NCI-H460 (cell line): ENCODE measurements at places on chromosomes 13 and 19.

- no peak for DNase-seq
Observed at GRCh38 chr19:35959040-35959967, 23.1 kb downstream of the LRFN3 start.

DNA sequence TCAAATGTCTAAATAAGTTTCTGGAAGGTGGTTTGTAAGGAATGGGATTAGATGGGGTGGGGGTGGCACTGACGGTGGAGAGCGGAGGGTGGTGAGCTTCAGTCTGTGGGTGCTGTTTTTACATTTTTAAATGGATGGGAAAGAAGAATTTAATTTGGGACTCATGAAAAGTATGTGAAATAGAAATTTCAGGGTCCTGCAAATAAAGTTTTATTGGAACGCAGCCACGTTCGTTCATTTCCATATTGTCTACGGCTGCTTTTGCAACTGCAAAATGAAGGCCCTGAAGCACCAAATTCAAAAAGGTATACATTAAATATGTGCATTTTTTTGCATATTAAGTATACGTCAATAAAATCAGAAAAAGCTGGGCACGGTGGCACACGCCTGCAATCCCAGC, 9.9 kb downstream of the KANK2 start:
- no peak for DNase-seq

- DNase-seq: no peak
Observed at GRCh38 chr13:98405107-98405571, 171.8 kb downstream of the STK24 start.

- no peak for DNase-seq
Observed at GRCh38 chr13:110882972-110883371, 31.9 kb downstream of the ANKRD10 start.

- no peak for DNase-seq
Observed at GRCh38 chr19:12137221-12137940, 2.8 kb downstream of the ZNF20 start.

- no peak for DNase-seq
Observed at GRCh38 chr19:9913237-9914000, 22.9 kb downstream of the OLFM2 start.

DNA sequence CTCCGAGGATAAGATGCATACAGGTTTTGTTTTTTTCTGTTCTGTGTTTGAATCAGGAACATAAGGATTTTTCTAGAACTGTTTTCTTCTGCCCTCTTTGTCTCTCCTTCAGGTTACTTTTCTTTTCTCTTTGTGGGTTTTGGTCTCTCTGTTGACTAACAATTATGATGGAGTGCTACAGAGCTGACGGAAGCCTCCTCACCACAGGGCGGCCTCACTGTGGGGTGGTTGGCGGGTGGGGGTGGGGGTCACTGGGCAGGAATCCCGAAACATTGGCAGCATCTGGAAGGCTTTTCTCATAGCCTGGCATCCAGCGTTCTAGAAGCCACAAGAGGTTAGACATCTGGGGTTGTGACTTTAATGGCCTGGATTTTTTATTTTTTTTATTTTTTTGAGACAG, 12.0 kb upstream of the MATK start:
- DNase-seq: no peak

- no peak for DNase-seq
Observed at GRCh38 chr13:84570831-84571230, 688.6 kb upstream of the SLITRK1 start.

GRCh38 chr19:9939301-9939913, 3.1 kb upstream of the OLFM2 start:
- no peak for DNase-seq

- no peak for DNase-seq
Observed at GRCh38 chr13:51668580-51669195, 84.4 kb downstream of the WDFY2 start.

DNA sequence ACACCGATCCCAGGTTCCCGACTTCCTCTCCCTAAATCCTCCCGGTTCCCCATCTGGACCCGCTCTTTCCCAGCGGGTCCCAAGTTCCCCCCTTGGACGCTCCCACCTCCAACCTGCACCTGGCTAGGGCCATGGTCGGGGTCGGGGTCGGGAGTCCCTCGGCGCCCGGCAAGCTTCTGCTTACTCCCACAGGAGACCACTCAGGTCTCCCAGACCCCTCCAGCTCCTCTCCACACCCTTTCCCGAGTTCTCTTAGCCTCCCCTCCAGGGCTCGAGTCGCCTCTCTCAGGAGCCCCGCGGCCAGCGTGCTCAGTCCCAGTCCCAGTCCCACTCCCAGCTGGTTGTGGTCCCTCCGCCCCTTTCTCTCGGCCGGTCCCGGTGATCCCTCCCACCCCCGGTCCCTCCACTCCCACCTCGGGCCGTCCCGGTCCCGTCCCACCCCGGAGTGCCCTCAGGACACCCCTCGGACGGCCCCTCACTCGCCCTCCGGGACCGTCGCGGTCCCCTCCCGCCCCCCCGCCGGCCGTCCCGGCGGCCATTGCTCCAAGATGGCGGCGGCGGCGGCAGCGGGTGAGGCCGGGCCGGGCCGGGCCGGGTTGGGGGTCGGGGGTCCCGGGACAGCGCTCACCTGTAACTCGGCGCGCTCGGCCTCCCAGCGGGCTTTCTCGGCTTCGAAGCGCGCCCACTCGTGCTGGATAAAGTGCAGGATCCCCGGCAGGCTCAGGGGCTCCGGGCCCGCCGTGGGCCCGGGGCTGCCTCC, at the start of gene FKRP:
Gene FKRP (plus strand): TSS at position 537 of the 760 bp plus-strand sequence. CDS start 9,394 bp downstream, outside the sequence.
- no peak for DNase-seq

GRCh38 chr13:33401238-33401637, 115.7 kb upstream of the STARD13 start:
- DNase-seq: no peak

DNA sequence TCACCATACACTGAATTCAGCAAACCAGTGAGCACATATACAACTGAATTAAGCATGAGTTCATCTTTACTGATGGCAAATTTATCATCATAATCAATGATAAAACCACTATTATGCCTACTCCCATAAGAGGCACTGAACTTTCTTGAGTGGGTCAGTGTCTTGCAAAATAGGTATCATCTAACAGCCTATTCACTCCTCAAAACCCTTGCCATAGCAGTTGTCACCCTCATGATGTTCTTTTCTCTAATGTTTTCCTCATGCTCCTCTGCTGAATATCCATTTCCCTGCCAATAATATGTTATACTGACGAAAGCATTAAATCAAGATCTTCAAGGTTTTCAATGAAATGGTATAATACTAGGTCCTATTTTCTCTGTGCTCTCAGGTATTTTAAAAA, 5.6 kb downstream of the ARGLU1 start:
- no peak for DNase-seq

GRCh38 chr19:44943801-44944249, 1.8 kb downstream of the APOC4 start:
- DNase-seq: no peak

DNA sequence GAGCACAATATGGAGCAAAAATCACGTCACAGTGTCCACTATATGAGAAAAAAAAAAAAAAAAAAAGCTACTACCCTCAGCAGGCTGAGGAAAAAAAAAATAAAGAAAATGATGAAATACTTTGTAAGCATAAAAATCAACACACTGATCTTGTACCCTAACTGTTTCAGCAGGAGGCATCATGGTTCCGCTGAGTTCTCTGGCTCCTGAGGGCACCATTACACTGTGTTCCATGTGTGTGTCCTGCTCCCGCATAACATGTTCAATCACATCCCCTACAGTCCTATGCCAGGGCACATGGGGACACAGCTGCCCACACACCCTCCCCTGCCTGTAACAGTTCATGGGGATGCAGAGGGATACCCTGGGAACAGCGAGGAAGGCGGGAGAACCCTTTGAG, 33.5 kb downstream of the DOCK9 start:
- DNase-seq: no peak

GRCh38 chr13:54513254-54513653, 1484.6 kb downstream of the OLFM4 start:
- DNase-seq: peak; percentile 20

DNA sequence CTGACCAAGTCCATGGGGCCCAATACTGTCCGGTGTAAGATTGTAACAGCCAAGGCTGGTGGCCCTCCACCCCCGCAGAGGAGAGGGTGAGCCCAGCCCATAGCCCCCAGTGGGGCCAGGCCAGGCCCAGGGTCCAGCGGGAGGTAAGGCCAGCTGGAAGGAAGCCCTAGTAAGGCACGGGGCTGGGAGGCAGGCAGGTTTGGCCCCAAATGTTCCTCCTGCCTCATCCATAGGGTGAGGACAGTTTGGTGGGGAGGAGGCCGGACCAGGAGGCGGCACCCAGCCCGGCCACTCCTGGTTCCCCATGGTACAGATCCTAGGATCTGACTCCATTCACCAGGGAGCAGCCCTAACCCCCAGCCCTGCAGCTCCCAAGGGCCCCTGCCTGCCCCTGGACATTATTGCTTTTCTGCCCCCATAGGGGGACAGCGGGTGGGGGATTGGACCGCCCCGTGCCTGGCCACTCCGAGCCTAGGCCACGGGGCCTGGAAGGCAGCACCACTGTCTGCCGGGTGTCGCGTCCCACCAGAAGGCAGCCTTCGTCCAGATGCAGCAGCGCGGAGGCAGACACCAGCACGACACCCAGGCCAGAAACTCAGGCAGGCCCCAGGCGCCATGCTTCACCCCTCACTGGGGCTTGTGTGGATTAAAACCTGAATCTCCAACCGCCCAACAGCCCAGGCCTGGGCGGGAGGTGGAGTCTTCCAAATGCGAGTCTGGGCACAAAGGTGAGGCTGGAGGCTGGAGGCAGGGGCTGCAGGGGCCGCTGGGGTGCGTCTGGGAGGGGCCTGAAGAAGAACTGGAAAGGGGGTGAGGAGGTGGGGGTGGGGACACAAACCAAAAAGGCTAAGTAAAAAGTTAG, 6.7 kb upstream of the CCNP start:
- DNase-seq: no peak

DNA sequence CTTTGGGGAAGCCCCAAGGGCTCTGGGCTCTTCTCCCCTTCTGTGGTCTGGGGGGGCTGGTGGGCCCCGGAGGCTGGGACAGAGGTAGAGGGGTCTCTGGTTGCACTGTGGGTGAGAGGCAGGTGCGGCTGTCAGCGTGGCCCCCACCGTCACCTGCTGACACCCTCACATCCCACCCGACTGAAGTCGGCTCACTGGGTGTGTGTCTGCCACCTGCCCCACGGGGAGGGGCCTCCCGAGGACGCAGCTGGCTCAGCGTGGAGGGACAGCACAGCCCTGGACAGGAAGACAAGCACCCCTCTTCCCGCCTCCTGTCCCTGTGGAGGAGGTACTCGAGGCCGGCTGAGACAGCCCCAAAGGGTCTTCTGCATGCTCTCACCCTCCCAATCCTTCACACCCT, 2.2 kb upstream of the TMEM86B start:
- no peak for DNase-seq

DNA sequence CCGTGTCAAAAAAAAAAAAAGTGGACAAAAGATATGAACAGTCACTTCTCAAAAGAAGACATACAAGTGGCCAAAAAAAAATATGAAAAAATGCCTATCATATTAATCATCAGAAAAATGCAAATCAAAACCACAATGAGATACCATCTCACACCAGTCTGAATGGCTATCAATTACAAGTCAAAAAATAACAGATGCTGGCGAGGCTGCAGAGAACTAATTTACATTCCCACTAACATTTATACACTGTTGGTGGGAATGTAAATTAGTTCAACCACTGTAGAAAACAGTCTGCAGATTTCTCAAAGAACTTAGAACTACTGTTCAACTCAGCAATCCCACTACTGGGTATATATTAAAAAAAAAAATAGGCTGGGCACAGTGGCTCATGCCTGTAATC, 26.5 kb upstream of the FOXO1 start:
- no peak for DNase-seq

DNA sequence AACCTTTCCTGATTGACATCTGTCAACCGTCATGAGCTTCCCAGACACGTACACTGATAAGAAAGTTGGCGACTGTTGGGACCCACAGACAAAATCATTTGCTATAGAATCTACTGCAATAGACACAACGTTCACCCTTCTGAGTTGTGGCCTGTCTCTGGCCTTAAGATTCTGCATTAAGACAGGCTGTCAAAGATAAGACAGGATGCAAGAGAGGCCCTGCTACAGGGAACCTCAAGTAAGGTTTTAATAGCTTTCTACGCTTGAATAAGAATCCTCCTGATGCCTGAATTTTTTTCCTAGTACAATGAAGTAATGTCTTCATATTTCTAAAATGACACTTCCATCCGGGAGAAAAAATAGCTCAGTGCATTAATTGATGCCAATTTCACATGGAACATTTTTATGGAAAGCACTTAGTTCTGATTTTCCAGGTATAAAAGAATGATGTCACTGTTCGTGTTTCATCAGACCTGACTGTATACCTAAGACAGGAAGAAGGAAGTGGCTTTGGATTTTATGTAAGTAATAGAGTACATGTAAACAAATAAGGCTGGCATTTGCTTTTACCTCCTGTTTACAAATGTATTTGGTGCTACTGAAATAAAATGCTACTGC, 275.2 kb upstream of the GPC6 start:
- no peak for DNase-seq

- DNase-seq: no peak
Observed at GRCh38 chr13:34913040-34913439, 29.0 kb upstream of the NBEA start.

GRCh38 chr13:73656863-73657262, 477.3 kb downstream of the KLF12 start:
- no peak for DNase-seq

- DNase-seq: no peak
Observed at GRCh38 chr13:42699912-42700311, 81.5 kb upstream of the FAM216B start.

GRCh38 chr13:44140146-44140545, 233.5 kb upstream of the SERP2 start:
- no peak for DNase-seq

GRCh38 chr13:20713014-20713376, 9.5 kb downstream of the IL17D start:
- DNase-seq: no peak

- peak; percentile 4 for DNase-seq
Observed at GRCh38 chr19:5407356-5407755, 47.9 kb upstream of the ZNRF4 start.

DNA sequence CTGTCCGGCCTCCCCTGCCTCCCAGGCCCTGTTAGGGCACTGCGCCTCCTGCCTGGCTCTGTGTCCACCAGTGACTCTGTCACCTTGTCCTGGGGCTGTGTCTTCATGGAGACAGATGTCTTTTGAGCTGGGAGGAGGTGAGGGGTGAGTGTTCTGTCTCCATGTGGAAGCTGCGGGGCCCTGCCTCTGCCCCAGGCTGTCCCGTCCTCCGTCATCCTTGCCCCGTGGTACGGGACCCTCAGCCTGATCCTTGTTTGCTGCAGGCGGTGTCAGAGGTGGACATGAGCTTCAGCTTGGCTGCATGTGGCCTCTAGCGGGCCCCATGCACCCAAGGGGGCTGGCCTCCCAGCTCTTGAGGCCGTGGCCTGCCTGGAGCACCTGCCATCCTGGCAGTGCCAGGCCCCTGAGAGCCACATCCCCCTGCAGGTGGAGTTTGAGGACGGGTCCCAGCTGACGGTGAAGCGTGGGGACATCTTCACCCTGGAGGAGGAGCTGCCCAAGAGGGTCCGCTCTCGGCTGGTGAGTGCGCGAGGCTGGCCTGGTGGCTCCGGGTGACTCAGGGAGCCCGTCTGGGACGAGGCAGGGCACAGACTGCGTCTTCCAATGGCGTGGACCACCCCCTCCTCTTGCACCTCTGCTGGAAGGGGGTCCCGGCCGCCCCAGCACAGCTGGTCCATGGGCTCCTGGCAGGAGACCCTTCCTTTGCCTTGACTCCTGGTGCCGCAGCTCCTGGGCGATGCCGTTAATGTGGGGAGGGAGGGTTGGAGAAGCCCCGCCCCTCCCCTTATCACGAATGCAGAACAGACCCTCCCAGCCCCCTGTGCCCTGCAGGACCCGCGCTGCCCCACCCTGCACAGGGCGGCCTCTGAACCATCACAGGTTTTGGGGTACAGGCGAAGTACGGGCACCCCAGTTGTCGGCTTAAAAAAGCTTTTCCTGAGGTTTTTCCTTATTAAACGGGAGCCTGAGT, 181.3 kb downstream of the KDM4B start:
- DNase-seq: no peak

GRCh38 chr13:74886502-74886901, 595.5 kb downstream of the TBC1D4 start:
- no peak for DNase-seq
